Trophoblast cell (in vitro differentiated cells and primary cell): ENCODE measurements at places on chromosomes 2 and 18.

DNA sequence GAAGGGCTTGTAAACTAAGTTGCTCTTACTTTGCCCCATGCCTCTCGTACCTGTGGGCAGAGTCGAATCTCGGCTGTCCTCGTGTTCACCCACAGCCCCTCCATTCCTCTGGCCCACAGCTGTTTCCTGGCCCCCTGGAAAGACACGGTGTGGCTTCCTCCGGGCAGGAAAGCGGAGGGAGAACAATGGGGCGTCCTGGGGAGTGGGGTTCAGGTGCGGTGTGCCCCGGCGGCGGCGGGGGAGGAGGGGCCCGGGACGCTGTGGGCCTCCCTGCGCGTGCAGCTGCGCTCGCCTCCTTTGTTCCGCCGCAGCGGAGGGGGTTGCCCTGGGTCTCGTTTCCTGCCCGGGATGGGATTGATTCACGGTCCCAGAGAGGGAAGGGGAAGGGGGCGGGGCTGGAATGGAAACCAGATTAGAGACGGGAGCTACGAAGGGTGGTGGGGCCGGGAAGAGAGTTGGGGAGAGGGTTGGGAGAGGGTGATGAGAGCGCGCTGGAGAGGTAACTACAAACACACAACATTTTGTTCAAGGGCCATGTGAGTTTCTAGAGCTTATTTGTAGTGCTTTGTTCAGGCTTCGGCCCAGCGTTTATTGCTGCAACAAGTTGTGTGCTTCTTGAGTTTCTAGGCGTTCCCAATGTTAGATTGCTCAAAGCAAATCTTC, 796 bp downstream of the MYO1B start:
- DNase-seq, result peak; percentile 49

GRCh38 chr2:40511661-40512213, 59.8 kb upstream of the SLC8A1 start:
- DNase-seq, result peak; percentile 37

GRCh38 chr2:216653931-216654365, 20.7 kb downstream of the IGFBP2 start:
- DNase-seq, result peak; percentile 80

DNA sequence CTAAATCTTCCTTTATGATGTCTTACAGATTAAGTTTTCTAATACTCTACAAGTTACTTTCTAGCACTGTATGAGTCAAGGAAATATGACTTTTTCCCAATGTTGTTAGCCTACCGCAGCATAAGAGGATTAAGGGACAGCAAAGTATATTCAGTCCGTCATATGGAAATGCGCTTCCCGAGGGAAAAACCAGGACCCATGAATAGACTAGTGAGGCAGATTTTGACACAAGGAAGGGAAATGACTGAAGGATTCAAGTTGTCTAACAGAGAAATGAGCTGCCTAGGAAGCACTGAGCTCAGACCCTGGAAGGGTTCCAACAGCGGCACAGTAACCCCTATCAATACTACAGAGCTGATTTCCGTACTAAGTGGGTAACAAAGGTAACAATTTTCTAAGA, 12.0 kb downstream of the SEPTIN10 start:
- no peak for DNase-seq

DNA sequence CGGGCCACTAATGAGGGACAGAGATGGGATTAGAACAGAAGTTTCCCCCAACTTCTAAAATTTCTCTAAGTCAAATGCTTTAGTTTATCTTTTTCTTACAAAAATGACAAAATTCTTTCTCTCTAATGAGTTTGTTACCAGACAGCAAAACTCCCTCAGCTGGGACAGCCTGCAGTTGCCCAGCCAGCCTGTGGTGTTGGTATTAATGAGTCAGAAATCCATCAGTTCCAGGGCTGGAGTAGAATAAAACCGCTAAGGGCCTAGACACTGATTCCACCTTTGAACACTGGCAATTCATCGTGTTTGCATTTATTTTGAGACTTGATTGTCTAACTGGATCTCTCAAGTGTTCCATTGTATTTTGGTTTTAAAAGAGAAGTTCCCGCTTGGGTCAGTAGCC, 38.3 kb upstream of the SMAD2 start:
- DNase-seq, result peak; percentile 37

- DNase-seq, result no peak
These were observed 64.4 kb downstream of the KLHL29 start for GRCh38 chr2:23449413-23449812.

- DNase-seq, result no peak
These were observed 180.4 kb downstream of the TWIST2 start for GRCh38 chr2:239028253-239028619.

DNA sequence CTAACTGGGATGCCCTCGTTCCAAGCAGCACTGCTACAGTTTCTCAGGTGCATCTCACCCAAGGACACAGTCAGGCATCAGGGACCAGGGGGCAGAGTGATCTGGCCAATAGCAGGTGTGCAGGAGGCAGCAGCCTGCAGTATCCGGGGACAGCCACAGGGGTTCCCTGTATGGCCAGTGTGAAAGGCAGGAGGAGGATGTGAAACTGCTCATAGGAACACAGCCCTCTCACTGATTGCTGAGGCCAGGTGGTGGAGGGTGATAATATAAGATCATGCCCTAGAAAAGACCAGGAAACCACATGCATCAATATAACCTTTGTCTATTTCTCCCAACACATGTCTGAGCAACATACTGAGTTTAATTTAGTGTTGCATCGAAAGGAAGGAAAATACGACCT, 112.7 kb upstream of the TACR1 start:
- no peak for DNase-seq

DNA sequence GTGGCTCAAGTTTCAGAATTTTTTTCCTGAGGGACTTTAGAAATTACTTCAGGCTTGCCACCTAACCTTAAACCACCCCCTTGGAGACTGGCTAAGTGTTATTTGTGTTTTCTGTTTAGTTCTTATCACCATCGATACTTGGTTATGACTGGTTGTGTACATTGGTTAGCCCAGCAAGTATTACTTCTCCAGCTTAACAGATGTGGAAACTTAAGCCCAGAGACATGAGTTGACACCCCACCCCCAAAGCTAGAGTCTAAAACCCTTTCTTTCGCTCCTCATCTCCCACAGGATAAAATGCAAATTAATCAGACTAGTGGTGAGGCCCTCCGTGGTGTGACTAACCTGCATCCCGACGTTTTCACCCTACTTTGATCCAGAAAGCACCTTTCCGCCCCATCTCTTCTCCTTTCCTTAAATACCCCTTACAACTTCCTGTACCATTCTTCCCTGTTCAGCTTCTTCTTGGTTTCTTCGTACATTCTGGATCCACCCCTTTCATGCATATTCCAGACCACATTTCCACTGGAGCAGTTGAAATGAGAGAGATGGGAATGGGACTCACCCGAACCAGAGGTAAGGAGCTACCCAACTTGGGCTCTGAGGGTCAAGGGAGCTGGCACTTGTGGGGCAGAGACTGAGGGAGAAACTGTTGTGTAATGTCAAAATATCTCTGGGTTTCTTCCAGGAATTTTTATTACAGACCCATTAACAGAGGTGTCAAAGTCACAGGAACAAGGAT, 819 bp upstream of the MAP3K2 start:
- no peak for DNase-seq

DNA sequence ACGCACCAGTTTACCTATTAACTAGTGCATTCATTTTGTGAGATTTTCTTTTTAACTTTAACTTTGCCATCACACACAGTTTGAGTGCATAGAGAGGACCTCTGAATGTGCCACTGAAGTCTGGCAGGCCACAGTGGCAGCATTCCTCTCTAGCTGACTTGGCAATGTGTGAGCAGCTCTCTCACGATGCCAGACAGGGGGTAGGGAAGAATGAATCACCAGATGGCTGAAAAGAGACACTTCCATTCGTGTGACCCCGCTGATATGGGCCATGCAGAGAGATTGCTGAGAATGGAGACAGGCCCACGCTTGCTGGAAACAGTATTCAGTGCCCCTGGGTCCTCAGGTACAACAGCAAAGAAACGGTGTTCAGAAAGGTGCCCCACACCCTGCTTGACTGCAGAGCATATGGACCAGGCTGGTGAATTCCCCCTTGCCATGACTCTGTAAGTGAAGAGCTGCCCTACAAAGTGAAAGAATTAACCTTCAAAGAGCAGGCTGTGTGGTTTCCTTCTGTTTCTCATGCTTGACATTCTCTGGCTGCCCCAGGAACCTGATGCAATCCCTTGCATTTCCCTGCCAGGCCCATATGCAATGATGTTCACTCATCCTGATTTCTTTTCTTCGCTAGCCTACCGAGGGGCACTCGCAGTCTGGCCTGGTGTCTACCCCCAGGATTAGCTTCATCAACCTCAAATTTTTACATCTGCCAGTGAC, 236.1 kb downstream of the CDH20 start:
- DNase-seq, result peak; percentile 19

- peak; percentile 73 for DNase-seq
These were observed 41.4 kb downstream of the IL1R2 start for GRCh38 chr2:102033031-102033749.

GRCh38 chr2:31013301-31013700, 124.9 kb downstream of the GALNT14 start:
- DNase-seq, result peak; percentile 3

GRCh38 chr2:122150524-122151280, 395.3 kb downstream of the TSN start:
- no peak for DNase-seq

GRCh38 chr18:74171910-74172606, 23.7 kb downstream of the TIMM21 start:
- no peak for DNase-seq

DNA sequence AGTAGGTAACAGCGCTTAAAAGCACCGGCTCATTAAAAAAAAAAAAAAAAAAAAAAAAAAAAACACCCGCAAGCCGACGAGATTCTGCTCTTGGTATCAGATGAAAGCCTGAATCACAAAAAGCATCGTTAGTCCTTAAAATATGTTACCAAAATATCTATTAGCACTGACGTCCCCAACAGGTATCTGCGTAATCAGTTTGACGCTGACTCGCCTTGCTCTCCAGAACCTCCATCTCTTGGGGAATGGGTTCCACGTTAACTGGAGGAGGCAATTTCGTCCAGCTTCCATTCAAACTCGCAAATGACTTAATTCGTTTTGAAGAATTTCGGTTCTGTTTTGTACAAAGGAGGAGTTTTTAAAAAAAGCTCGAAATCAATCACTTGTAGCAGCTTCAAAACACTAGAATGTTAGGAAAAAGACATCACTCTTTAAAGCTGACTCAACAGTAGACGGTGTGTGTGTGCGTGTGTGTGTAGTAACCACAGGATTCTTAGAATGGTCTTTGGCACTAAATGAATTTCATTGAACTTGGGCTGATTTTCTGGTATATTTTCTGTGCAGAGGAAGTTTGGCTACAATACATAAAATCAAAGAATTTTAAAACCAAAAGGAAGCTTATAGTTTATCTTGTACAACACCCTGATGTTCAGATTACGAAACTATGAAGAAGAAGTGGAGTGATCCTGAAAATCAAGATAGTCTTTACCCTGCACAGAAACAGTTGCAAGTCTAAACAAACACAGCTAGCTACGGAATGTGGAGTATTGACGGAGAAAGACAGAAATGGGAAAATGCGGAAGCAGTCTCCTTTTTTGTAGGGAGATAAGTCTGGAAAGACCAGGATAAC, 1.1 kb upstream of the PGAP1 start:
- DNase-seq, result peak; percentile 51

- no peak for DNase-seq
These were observed 9.1 kb downstream of the RAX start for GRCh38 chr18:59264121-59264571.

GRCh38 chr2:80459028-80459427, 154.5 kb upstream of the LRRTM1 start:
- no peak for DNase-seq
